ENCODE measurements at places on chromosomes 4 and X. TPM values are rescaled to one million over a fixed set of nuclear protein-coding genes. Genes with fewer than 3 reads are reported as not detected.

- no peak for DNase-seq
These were observed 313.2 kb downstream of the PACRGL start for GRCh38 chr4:21013501-21013900.

DNA sequence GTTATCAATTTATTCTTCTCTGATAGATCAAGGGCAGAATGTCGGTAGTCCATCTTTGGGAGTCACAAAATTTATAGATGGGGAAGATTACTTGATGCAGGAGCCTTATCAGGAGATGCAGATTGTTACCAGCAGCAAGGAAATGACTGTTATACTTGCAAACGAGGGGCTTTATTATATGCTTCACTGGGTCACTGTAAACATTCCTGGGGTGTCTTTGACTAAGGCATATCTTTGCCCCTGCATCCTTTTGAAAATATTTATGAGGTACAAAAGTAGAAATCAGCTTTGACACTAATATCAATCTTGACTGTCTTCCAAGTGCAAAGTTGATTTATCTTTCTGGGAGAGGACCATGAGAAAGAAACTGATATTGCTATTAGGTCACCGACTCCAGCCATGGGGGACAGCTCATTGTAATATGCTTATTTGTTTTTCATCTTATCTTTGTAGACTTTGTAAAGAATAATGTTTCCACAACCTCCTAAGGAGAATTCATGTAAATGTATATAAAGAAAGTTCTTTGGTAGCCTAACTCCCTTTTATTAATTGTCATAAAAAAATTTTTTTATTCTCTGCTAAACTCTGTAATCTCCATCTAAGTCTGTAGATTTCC is 177.3 kb upstream of the EMCN start:
- no peak for DNase-seq

- no peak for DNase-seq
These were observed 29.7 kb downstream of the SYNPO2 start for GRCh38 chr4:118918388-118918787.

GRCh38 chr4:145564540-145564939 is 54.6 kb upstream of the MMAA start:
- DNase-seq = no peak

GRCh38 chrX:48753708-48754228 is 7.8 kb upstream of the GLOD5 start:
- DNase-seq = no peak

DNA sequence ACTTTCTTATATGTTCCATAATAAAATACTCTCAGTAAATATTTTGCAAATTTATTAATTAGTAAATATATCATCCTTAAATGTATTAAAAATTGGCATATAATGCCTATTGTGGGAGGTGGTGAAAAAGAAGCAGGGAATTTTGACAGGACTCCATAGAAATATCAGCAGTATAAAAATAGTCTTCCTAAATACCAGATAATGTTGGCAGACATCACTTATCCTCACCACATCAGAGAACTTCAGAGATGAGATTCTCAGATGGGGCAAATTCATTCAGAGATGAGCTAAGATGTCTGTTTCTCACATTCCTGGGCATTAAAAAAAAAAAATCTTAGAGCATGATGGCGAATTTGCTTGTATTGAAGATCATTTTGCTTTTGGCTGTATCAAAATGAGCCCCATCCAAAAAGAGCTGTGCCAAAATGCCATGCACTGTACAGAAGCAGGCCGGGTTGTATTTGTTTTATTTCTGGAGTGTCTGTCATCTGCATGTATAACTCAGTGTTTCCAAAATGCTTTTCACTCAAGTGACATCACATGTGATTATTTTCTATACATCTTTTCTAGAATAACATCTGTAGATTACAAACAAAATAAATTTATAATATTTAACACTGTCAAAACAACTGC is 41.7 kb downstream of the ATP8A1 start:
- no peak for DNase-seq

DNA sequence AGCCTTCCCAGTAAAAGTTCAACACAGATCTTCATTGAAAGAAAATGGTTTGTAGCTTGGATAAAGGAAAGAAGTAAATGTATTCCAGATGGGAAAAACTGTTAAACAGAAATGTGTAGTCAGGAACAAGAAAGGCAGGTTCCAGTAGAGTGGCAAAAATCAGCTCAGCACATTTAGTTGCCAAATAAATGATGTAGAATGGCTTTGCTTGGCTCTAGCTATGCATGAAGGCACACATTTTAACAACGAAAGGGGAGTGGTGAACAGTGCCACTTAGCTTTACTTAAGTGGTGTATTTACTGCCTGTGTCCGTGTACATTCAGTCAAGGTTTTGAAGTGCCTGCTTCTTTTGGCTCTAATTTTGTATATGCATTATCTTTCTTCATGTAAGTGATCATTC is 644.5 kb upstream of the ATOH1 start:
- no peak for DNase-seq

GRCh38 chr4:166498546-166498945 is 625.5 kb downstream of the TLL1 start:
- no peak for DNase-seq

GRCh38 chr4:1177274-1178141 is 5.1 kb upstream of the SPON2 start:
- DNase-seq = no peak

DNA sequence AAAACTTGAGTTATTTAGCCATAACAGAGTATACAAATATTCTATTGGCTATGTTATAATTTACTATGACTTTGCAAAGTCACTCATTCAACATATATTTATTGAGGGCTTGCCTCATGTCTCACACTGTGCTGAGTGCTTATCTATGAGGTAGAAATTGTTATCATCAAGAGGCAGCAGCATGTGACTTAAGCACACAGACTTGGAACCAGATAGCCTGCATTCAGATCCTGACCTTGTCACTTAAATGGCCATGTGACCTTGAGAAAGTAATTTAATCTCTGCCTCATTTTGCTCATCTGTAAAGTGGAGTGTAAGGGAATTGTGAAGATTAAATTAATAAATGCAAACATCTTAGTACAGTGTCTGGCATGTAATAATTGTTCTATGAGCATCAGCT is 10.1 kb upstream of the EXOSC9 start:
- no peak for DNase-seq

DNA sequence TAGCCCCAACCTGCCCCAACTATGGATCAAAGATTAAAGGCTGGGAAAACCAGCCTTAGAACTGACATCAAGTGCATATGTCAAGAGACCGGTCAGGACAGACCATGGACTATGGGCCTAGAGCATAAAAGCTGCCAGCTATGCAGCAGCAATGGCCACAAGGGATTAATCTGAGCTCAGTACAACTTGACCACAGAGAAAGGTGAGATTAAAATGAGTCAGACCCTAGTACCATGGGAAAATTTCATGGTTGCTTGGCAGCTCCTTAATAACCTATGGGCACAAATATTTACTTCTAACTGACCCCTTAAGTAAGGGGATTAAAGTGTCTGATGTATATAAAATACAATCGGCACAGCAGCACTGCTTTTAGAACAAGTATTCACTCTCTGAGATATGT is 54.4 kb downstream of the CBR4 start:
- no peak for DNase-seq

GRCh38 chr4:69881173-69881773 is 21.3 kb upstream of the SULT1E1 start:
- DNase-seq = peak; percentile 15

DNA sequence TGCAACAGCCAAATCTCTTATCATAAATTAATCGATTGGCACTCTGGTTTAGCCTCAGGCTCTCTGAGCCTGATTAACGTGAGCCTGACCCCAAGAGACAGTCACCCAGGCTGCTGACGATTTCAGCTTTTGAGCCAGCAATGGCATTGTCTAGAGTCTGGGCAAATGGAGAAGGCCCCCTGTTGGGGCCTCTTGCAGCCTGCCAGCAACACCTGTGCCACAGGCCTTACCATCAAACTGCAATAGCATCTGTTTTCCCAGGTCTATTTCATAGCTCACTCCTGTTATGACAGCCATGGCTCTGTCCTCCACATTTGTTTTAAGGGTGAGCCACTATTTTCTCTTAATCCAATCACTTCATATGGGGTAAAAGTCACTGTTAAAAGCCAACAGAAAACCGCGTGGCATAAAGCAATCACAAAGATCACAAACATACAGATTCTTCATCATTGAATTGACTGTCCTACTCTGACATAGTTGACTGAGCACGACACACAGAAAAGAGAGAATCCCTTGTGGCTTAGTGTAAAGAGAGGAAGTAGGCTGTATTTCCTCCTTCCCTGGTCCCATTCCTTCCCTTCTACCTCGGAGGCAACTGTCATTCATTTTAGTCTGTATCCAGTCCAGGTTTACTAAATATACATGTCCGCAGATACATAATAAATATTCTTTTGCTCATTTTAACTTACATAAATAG is 47.8 kb downstream of the SLC9A7 start:
- DNase-seq = no peak

- DNase-seq = no peak
These were observed 145.9 kb upstream of the NOCT start for GRCh38 chr4:138869631-138870030.

DNA sequence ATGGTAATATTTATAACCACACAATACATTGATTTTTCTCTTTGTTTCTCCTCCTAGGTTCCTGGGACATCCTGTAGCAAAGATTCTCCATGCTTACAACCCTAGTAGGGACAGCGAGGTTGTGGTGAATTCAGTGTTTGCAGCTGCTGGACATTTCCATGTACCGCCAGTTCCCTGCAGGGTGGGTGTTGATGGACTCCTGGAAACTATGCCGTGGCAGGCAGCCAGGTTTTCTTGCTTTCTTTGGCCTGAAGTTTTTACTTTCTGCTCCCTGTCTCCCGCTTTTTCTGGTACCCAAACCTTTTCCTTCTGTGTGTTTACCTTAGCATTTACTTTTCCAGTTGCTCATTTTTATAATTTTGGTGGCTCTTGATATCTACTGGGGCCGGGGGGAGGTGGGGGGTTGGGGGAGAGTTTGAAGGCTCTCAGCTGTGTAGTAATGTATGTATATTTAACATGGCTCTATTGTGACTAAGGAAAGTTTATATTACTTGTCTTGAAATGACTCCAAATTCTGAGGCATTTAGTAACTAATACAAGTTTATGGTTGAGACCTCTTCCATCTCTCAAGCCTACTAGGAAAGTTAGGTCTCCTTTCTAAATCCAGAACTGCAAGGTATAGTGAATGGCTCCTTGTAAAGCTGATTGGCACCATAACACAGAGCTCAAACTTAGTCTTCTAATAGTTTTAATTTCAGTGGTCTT is 89.7 kb downstream of the TMEM131L start:
- no peak for DNase-seq

GRCh38 chr4:3680656-3681055 is 85.5 kb upstream of the ADRA2C start:
- no peak for DNase-seq

- DNase-seq = no peak
These were observed 57.0 kb upstream of the PLAC8 start for GRCh38 chr4:83171436-83172039.

DNA sequence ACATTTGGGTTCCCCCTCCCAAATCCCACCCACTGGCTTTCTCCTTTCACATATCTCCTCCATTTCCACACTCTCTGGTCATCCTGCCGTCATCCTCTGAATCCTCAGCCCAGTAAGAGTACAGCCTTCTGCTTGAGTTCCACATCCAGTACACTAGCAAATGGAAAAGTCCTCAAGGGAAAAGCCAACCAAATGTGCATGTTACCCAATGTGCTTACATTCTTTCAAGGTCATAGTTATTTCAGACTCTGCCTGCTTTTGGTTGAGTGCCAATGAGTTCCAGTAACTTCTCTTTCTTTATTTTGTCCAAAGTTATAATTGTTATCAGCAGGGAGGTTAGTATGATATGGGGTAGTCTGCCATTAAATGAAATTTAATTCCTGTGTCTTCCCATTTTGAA is 78.1 kb downstream of the SRPX start:
- no peak for DNase-seq

- no peak for DNase-seq
These were observed 24.4 kb upstream of the CCNI start for GRCh38 chr4:77100234-77100633.

GRCh38 chr4:185309770-185310169 is 86.0 kb downstream of the LRP2BP start:
- DNase-seq = no peak

GRCh38 chr4:74529284-74530041 is 84.5 kb downstream of the AREG start:
- no peak for DNase-seq

GRCh38 chrX:47518144-47518543 is 35.1 kb upstream of the ZNF41 start:
- no peak for DNase-seq

DNA sequence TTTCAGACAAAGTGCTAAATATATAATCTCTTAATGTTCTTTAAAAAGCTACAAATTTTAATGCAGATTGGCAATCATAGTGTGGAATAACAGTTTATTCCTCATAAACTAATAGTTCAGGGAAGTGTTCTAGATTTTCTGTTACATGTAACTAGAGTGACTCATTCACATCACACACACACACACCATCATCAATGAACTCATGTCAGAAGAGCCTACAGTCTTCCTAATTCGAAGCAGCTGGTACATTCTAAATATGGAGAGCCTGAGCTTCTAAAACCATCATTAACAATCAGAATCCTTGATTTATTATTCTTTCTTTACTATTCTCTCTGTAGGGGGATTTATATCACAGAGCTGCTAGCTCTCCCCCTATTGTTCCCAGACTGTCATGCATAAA is 49.6 kb downstream of the DKK2 start:
- DNase-seq = no peak

- no peak for DNase-seq
These were observed 6.3 kb downstream of the MAGED1 start for GRCh38 chrX:51899741-51900140.

DNA sequence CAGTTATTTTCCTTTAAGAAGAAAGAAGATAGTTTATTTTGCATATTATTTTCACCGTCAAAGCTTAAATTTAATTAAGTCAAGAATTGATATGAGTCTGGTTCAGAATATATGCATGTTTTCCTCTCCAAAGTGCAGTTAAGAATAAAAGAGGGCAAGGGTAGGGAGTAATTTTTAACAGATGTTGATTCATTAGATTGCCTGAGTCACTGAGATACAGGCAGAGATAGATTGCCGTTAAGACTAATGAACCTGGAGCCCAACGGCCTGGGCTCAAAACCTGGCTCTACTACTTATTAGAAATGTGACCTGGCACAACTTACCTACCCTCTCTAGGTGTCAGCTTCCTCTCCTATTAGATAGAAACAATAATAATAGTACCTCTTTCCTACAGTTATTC is 1037.4 kb upstream of the PABPC4L start:
- DNase-seq = no peak

- no peak for DNase-seq
These were observed 23.5 kb upstream of the CA5B start for GRCh38 chrX:15714529-15714928.

The EGFL6 gene
- 0.82 TPM for total RNA-seq

The FAM47E gene
- 4.1 TPM for total RNA-seq

The WDR13 gene
- total RNA-seq = 56.7 TPM

The TMEM150C gene
- total RNA-seq = 74.2 TPM

The BEX4 gene
- total RNA-seq = 110 TPM

The GDPD2 gene
- 2.9 TPM for total RNA-seq

The MAOB gene
- total RNA-seq = 4.9 TPM

The PHEX gene
- total RNA-seq = 2.0 TPM

The LRP2BP gene
- 6.1 TPM for total RNA-seq

The CCNA2 gene
- total RNA-seq = 6.9 TPM

The RTL3 gene
- total RNA-seq = not detected

The SH3BGRL gene
- 88.0 TPM for total RNA-seq

The TRPC5OS gene
- not detected for total RNA-seq

The CEP135 gene
- 20.0 TPM for total RNA-seq

The CDKL2 gene
- 60.7 TPM for total RNA-seq

All from frontal cortex (tissue), 4 donors.